Lower leg skin (tissue), 4 donors: ENCODE measurements at places on chromosomes 13 and 19. TPM values are rescaled to one million over a fixed set of nuclear protein-coding genes. Genes with fewer than 3 reads are reported as not detected.

- DNase-seq = no peak
These were observed 20.9 kb downstream of the ZNF536 start for GRCh38 chr19:30393046-30393445.

DNA sequence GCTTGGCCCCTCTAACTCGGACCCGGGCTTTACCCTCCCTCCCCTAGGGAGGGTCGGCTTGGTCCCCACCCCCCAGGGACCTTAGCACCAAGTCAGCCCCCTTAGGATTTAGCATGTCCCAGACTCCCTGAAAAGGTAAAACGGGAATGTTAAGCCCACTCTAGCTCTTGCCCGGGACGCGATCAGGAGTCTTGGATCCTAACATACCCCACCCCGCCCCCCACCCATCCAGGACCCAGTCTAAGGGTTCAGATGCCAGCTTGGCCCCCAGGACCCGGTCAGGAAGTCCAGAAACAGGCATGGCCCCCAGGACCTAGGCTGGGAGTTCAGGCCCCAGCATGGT, 437 bp downstream of the EPOR start:
- no peak for DNase-seq

DNA sequence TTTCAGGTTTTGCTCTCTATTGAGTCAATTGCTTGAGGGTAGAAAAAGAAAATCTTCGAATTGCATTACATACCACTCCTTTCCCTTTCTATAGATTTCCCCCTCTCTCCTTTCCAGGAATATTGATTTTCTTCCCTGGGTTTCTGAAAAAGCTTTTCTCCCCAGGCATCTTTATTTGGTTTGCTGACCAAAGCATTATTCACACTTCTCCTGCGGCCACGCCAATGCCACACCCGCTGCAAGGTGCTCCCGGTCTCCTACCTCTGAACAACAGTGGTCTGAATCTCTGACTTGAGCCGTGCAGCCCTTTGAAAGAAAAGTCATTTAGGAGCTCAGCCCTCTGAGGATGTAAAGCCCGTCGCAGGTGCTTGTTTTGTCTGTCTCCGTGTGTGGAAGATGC, 350.9 kb upstream of the TMTC4 start:
- DNase-seq = no peak

DNA sequence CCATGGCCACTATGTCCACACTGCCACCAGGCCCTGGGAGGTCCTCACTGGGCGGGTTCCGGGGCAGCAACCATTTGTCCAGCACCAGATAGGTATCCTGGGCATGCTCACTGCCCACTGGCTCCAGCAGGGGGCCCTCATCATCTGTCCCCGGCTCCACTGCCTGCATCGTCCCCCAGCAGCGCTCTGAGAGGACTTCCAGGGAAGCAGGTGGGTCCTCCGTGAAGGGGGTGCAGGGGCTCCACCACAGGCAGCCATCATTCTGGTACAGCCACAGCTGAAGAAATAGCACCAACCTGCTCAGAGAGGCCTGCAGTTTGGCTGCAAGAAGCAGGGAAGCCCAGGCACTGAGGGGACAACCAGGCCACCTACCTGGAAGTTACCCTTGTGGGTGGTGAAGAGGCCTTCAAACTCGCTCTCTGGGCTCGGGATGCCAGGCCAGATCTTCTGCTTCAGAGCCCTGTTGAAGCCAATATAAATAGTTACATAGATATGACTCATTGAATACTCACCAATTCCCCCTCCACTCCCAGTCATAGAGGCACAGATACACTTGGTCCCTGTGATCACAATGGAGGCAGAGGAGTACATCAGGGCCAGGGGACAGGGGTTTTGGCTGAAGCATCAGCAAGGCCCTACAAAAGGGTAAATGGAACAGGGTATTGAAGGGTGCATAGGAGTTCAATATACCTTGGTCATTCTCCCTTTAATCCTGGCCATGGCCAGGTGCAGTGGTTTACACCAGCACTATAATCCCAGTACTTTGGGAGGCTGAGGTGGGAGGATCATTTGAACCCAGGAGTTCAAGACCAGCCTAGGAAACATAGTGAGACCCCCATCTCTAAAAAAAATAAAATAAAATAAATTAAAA, 4.1 kb downstream of the SWSAP1 start:
- DNase-seq = peak; percentile 90

GRCh38 chr13:78631077-78631476, 27.7 kb upstream of the POU4F1 start:
- no peak for DNase-seq

DNA sequence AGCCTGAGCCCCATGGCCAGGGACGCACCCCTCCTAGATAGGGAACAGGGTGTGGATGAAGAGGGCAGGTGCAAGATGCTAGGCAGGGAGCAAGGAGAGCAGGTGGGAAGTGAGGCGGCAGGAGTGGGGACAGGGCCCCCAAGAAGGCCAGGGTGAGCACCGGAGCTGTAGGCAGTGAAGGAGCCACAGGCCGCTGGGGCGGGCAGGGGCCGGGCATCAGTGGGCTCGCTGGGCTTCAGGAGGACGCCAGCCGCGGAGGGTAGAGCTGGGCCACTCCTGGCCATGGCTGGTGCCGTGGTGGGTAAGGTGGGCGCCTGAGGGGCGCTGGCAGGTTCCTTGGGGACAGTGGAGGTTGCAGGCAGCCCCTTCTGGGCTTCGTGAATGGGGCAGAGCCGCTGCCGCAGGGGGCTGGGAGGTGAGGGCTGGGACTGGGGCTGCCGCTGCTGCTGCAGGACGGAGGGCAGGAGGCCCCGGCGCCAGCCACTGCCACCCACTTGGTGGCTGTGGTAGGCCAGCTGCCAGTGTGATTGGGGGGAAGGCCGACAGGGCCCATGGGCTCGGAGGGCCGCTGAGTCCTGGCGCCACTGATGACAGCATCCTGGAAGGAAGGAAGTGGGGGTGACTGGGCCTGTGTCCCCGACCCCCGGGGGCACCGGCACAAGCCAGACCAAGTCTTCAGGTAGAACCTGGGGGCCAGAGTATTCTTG, 2.1 kb downstream of the NKPD1 start:
- DNase-seq = no peak

- no peak for DNase-seq
These were observed 2.3 kb downstream of the AMH start for GRCh38 chr19:2251106-2252054.

The OVOL3 gene
- not detected for total RNA-seq

DNA sequence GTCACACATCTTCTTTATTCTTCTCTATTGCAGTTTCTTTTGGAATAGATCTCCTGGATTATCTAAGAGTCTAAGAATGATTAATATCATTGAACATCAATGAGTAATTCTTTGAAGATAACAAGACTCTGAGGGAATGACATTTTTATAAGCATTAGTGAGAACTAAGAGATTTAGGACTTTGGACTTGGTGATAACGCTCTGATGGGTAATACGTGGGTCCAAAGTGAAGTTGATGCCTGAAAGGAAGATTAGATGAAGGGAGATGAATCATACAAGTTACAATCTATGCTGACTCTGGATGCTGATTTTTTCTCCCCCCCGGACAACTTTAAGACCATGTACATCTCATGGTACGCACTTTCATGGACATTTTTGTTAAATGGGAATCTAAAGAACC, 364.5 kb downstream of the GPC5 start:
- no peak for DNase-seq

DNA sequence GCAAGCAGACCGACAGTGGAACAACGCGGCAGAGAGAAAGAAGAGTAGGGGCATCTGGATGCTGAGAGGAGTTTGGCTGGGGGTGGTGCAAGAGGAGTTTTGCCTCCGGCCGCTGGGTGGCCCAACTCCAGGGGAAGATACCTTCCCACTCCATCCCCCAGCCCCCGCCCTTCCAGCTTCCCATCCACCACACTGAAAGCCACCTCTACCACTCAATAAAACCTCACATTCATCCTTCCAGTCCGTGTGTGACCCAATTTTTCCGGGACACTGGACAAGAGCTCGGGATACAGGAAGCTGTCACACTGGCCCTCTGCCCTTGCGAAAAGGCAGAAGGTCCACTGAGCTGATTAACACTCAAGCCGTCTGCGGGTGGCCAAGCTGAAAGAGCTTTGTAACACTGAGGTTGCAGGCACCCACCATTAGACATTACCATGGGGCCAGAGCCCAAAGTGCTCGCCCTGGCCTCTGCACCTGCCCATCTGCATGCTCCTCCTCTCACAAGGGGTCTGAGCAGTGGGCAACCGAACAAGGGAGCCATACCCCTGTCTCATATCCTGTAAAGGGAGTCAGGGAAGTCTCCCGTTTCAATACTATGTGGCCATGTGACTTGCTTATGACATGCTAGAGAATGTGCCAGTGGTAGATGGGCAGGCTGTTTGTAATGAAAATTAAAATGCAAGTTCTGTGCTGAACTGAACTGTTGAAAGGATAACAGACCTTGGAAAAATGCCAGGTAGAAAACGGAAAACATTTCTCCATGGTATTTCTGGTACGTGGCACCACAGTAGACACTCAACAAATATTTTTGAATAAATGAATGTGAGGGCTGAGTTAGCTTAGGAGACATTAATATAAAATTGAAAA, 205.1 kb upstream of the STARD13 start:
- DNase-seq = no peak

The NLRP11 gene
- total RNA-seq = not detected

The CYP4F2 gene
- total RNA-seq = 3.6 TPM

The CYP2F1 gene
- total RNA-seq = not detected

DNA sequence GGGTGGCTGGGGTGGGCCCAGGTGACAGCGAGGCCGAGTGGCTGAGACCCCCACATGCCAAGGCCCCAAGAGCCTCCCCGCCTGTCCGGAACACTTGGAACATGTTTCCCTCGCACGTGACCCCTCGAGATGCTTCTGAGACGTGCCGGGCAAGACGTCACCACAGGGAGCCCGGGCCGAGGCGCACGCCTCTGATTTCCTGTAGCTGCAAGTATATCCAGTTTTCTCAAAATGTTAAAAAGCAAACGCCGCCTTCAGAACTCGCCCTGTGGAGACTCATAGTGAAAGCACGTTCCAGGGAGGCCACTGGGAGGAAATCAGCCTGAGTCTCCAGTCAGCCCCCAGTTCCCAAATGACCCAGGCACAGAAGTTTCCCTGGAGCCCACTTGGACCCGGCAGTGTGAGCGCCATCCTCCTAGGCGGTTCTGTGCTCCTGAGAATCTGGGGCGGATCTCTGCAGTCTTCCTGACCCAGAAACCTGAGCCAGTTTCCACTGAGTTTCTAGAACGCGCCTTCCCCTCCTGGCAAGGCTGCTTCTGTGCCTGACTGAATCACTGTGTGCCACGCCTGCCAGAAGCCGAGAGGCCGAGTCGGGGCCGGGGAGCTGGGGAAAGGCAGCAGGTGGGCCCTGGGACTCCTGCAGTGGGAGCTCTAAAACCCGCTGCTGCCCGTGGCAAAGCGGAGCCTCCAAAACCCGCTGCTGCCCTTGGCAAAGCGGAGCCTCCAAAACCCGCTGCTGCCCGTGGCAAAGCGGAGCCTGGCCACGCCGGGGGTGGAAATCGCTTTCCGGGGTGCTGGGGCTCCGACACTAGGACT, 179.3 kb downstream of the KDM4B start:
- DNase-seq = peak; percentile 66

The CEACAM3 gene
- total RNA-seq = not detected

DNA sequence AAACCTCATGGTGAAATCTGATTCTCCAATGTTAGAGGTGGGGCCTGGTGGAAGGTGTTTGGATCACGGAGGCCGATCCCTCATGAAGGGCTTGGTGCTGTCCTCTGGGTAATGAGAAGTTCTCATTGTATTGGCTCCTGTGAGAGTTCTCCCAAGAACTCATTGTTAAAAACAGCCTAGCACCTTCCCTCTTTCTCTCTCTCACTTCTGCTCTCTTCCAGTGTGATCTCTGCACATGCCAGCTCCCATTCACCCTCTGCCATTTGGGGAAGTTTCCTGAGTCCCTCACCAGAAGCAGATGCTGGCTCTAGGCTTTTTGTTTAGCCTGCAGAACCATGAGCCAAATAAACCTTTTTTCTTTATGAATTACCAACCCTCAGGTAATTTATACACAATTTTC, 3.1 kb upstream of the SUCLA2 start:
- DNase-seq = no peak

DNA sequence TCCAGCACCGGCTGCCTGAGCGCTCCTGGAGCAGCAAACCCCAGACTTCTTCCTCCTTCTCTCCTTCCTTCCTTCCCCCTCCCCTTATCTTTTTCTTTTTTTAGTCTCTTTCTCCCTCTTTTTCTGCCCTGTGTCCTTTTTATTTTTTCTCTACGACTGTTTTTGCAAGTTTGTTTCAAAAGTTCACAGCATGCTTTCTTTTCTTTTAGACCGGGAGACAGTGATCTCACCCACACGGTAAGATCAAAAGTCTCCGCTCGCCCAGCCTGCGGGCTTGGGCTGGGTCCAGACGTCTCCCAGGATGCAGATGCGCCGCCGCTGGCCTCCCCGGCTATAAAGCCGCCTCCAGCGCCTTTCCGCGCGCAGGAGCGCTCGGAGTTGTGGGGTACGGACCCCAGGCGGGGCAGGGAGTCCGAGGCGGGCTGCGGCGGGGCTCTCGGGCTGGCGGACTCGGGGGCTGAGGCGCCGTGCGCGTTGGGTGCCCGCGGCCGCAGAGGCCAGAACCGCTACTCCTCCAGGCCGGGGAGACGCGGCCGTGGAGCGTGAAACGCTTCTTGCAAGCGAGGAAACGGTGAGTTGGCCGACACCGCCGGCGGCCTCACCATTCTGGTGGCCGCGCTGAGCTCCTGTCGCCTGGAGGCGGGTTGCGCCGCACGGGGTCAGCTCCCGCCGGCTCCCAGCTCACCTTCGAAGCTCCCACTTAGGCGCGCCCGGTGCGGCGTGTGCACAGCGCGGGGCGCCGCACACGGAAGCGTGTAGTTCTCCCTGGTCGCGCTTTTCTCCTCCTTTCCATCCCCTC, 2.0 kb upstream of the TSHZ3 start:
- DNase-seq = no peak

- peak; percentile 89 for DNase-seq
These were observed 15.8 kb downstream of the DEDD2 start for GRCh38 chr19:42201489-42202289.

DNA sequence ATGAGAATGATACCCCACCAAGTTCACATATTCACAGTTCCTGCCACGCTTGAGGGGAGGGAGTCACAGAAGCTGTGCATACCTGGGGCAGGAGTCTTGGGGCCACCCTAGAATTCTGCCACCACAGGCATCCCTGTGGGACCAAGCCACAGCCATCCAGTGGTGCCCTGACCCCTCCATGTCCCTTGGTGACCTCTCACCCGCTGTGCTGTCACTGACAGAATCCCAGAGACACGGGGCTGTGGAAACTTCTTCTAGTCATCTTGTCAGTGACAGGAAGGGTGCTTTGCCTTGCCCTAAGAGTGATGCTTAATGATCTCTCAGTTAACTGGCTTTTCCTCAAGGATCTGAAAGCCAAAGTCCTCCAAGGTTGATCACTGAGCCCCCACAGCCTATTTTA, 58.4 kb upstream of the UQCRFS1 start:
- DNase-seq = no peak
